Bronchial epithelial cell (primary cell): ENCODE measurements at places on chromosomes 3 and 15.

GRCh38 chr3:54538346-54538745 lies 389.5 kb downstream of the LRTM1 start:
- DNase-seq, result no peak

GRCh38 chr3:129592381-129593131 lies 13.9 kb downstream of the PLXND1 start:
- no peak for DNase-seq

- DNase-seq, result peak; percentile 89
Observed at GRCh38 chr3:194067949-194068362, 68.0 kb upstream of the HES1 start.

DNA sequence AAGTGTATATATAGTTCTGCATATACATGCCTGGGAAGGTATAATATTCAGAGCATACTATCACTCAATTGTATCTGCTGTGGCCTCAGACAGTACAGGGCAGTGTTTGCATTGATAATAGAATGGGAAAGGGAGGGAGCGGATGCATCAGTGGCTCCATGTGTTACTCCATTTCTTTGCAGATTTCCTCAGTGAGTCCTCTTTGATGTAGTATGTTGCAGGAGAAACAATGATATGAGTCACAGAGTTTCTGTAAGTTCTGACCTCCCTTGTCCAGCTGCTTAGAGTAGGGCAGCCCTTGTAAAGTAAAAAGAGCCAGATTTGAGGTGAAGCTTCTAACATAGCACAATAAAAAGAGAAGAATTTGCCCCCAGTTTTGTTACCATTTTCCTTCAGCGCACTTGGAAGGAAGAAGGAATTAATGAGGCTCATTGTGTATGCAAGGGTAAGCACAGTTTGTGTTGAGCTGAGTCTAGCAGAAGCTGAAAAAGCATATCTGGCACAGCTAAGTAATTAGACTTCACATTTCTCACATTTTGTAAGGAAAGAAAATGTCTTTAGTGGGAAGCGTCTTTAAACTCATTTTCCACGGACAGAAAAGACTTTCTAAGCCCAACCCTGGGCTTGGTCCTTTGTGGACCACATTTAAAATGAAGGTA lies 555.8 kb upstream of the IL12A start:
- DNase-seq, result peak; percentile 30

DNA sequence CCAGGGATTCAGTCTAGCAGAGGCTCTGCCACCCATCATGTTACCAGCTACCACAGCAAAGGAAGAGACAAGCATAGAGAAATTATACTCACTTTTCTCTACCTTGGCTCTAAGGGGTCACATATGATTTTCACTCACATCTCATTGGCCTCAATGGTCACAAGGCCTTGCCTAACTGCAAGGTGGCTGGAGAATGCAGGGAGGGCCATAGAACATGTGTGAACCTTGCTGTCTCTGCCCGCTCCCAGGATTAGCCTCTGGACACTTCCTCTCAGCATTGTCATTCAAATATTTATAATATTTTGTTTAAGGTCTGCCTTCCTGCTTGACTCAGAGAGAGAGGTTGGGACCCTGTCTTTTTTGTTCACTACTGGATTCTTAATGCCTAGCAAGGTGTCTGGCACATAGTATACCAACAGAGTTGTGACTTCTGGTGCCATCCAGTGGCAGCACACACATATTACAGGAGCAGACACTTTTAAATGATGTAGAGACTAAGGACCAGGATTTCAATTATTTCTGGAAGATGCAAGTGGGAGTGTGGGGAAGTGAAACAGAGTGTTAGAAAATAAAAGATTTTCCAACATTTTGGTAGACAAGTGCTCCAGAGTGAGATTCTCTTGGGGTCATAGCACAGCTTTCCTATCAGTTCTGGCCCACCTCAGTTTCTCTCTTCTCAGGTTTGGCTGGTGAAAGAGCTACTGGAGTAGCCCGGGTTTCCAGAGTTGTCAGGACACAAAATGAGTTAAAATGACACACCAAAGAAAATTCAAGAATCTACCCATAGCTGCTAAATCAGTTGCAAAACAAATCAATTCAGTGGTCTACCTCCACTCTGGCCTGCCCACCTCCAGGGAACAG lies 119.0 kb upstream of the RASGRP1 start:
- DNase-seq, result peak; percentile 42

DNA sequence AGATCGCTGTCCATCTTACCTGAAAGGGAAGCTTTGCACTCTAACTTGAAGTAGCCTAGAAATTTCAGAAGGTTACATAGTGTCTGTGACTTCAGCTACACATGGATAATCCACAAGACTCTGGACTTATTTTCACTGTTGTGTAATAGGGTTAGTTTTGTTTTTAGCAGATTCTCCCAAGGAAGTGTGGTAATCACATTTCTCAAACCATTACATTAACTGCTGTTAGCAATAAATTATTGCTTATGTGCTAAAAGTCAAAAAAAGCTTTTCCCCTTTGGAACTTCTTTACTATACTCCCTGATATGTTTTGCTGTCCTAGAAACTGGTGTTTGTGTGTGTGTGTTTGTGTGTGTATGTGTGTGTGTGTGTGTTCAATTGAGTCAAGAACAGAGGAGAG lies 351.8 kb upstream of the TPRG1 start:
- DNase-seq, result no peak

DNA sequence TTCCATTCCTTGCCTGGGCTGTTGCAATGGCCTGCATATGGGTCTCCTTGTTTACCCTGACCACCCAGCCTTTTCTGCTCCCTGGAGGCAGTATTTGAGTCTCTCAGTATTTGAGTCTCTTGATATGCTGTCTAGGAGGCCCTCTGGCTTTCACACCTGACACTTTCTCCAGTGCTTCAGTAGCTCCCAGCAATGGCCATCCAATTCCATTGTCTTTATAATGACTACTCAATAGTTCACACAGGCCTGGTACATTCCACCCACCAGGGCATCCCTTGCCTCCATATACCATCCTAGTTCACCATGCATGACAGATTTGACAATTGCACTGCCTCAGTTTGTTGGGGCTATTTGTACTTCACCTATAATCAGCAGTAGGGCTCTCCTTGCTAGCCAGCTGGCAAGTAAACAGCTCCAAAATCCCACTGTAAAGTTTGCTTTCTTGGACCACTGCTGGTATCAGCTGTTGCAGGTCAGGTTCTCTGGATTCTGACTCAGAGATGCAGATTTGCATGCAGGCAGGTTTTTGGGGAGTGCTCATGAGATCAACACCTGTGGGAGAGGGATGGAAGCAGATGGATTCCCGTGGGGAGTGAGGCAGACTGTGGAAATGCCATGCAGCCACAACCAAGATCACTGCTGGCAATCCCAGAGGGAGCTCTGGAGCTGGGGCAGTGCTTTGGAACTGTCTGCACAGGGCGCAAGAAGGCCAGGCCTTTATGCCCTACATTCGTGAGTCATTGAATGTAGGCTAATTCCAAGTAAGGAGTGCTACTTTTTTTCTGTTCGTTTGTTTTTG lies 19.1 kb upstream of the XIRP1 start:
- no peak for DNase-seq

- peak; percentile 84 for DNase-seq
Observed at GRCh38 chr3:105899516-105899915, 30.7 kb upstream of the CBLB start.

DNA sequence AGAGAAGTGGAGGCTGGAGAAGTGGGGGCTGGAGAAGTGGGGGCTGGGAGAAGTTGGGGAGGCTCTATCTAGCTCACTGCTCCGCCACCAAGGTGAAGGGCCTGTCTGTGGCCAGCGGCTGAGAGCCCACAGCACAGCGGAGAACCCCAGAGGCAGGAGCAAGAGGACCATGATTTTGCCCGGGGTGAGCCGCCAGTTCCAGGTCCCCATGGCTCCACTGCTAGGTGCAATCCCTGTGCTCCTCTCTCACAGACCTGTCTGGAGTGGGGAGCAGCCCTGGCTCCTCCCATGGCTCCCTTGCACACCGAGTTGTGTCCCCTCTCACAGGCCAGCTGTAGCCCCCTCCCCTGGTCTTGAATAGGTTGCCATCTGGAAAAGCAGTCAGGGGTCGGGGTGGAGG lies 4.7 kb upstream of the NRROS start:
- DNase-seq, result no peak

DNA sequence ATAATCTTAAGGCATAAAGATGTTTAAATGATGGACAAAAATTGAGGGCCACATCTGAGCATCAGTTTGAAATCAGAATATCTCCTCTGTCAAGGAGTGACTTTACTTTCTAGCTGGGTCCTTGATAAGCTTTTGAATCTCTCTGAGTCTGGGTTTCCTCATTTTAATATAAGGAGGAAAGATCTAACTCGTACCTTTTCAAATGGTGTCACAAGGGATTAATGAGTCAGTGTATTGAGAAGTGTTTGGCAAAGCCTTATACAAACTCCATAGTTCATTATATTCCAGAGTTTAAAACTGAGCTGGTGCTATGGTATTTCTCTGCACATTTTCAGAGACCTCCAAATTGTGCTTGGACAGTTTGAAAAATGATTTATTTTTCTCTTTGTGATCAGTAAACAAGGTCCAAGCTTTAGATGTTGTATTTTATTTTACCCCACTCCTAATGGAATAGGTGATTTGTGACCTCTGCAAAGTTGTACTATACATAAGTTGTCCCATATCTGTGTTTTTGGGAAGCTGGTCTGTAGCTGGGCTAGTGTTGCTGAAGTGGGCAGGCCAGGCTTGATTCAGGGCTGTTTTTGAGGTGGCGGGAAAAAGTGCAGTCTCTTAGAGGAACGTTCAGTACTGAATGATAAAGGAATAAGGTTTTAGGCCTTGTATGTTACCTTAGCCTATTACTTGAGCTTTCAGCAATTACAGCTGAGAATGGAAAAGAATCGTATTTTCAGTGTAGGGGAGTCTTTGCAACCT lies 5.6 kb downstream of the FNDC3B start:
- DNase-seq, result peak; percentile 56

- DNase-seq, result peak; percentile 83
Observed at GRCh38 chr3:196563721-196564225, 4.6 kb downstream of the WDR53 start.

DNA sequence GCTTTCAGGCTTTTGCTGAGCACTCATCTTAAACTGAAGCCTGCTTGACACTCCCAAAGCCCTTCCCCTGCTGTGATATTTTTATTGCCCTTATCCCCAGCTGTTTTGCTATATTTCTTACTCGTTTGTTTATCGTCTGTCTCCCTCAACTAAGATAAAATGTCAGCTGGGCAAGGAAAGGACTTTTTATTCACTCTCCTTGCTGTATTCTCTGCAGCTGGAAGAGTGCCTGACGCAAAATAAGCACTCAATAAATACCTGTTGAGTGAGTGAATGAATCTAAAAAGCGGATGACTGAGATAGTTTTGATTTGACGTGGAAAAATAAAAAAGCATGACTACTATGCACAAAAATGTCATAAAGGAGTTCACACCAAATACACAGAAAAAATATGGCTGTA lies 84.8 kb upstream of the POMGNT2 start:
- DNase-seq, result peak; percentile 16

DNA sequence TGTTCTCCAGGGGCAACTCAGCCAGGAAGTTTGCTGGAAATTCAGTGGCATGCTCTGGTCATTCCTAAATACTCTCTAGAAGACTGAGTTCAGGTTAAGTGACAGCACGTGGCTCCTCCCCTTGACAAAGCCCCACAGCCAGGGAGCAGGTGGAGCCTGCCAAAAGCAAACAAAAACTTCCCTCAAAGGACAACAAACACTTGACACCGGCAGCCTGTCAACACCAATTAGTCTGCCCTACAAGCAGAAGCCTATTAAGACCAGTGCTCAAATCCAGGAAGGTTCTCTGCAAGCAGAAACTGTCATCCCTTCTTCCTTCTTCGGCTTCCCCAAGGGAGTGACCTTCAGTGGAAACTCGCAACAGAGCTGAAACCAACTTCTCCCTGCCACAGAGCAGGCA lies 5.0 kb downstream of the MEX3B start:
- no peak for DNase-seq

DNA sequence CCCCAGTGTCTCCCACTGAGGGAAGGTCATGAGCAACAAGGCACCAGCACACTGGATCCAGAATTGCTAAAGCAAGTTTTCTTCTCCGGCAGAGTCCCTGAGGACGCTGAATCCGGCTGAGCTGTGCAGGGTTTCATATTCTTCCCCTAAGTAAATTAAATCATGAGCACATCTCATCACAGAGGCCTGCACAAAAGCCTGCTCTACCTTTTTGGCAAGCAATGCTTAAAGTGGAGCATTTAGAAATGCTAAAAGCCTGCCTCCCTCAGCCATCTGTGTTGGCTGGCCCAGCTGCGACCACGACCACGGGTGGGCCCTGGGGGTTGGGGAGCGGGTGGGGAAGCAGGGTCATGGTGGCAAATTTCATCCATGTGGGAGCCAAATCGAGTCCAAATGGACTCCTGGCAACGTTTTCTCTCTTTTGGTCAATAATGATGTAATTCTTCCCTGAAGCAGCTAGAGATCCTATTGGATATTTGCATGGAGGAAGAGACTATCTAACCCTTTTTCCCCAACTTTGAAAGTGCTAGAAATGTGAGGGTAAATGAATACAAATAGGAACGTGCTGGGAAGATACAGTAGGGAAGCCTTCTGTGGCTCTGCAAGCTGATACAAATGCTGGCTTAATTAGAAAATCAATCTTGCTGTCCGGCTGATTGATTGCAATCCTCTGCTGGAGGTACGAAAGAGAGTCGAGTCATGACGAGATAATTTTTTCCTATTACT lies 532.8 kb upstream of the TBL1XR1 start:
- DNase-seq, result no peak

DNA sequence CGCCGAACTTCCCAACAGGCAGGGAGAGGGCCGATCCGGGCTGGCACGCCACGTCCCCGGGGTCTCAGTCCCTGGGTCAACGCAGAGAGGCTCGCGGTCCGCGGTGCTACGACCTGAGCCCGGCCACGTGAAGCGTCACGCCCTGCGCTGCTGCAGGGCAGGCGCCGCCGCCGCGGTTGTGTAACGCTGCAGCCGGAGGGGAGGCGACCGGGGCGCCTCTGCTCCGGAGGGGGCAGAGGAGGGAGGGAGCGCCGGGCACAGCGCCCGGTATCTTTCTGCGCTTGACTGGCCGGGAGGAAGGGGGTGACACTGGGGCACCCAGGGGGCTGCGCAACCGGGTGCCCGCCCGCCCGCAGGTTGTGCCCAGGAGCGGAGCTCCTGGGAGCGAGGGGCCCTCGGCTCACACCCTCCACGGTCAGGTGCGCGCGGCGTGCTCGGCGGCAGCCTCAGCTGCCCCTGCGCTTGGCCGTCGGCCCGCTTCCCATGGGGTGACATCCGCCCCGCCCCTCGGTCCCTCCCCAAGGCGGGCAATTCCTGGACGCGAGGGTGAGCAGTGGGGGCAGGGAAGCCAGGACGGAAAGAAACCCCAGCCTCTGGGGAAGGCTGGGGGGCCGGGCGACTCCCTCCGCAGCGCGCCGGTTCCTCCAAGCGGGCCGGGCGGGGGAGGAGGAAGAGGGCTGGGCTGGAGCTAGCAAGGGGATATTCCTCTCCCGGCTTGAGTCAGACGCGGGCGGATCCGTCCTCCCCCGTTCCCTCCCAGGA lies 852 bp upstream of the BHLHE40 start:
- DNase-seq, result peak; percentile 94

GRCh38 chr15:48063411-48063985 lies 57.3 kb upstream of the SLC24A5 start:
- no peak for DNase-seq
